ENCODE measurements at places on chromosomes 1 and 21. TPM values are rescaled to one million over a fixed set of nuclear protein-coding genes. Genes with fewer than 3 reads are reported as not detected.

The CLDN17 gene
- not detected for total RNA-seq

The TDRKH gene
- 4.7 TPM for total RNA-seq

The SZT2 gene
- 43.3 TPM for total RNA-seq

The BRINP3 gene
- total RNA-seq: 0.28 TPM

The CCDC17 gene
- 2.3 TPM for total RNA-seq

The MYBPH gene
- not detected for total RNA-seq

The UAP1 gene
- 115 TPM for total RNA-seq

The RXFP4 gene
- total RNA-seq: not detected

The TBX19 gene
- 1.8 TPM for total RNA-seq

Measured in posterior vena cava (tissue), 2 donors.